ENCODE measurements at places on chromosomes 5 and 9.

DNA sequence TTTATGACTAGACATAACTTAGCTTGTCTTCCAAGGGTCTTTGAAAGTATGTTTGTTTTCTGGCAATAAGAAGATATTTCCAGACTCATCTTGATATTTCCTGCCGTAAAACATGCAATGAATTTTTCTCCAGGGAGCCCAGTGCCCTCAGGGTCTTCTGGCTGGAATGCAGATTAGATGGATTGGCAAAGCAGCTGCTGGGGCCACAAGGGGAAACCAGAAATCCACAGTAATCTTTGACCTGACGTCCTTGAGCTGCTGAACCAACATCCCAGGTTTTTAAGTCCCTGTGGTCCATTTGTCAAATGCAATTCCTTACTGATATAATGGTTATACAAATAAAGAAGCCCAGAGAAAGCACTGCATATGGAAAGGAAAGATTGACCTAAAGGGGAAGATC, 93.0 kb downstream of the THBS4 start:
- no peak for DNase-seq

- DNase-seq = no peak
These were observed 508.1 kb downstream of the NR2F1-AS1 start for GRCh38 chr5:93072831-93073459.

- no peak for DNase-seq
These were observed 141.4 kb upstream of the LMX1B start for GRCh38 chr9:126472198-126472947.

DNA sequence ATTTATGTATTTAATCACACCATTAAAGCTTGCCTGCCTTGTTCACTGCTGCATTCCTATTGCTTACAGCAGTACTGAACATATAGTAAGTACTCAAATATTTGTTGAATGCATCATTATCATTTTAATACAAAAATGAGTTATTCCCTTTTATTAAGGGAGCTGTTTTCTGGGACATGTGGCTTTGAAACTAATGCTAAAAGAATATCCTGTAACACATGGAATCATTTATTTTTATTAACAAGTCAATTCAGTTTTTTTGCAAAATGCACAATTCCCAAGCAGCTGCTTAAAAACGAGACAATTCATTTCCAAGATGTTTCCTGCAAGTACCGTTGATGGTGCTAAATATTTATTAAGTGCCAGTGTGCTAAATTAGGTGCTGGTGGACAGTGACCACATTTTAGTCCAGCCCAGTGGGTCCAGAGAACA, 148.3 kb upstream of the NR3C1 start:
- no peak for DNase-seq

DNA sequence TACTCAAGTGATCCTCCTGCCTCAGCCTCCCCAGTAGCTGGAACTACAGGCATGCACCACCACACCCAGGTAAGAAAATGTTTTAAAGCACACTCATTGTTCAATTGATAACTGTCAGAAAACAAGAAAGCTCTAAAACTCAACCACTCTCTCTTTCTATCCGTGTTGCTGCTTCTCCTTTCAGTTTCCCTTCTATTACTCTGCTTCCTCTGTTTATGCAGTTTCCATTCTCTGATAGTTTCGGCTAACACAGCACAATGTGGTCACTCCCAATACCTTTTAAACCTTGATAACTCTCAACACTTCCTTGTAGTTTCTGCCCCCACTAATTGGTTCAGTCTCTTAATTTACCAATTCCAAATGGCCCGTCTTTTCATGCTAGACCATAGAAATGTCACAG, 59.2 kb upstream of the NR4A3 start:
- DNase-seq = no peak

DNA sequence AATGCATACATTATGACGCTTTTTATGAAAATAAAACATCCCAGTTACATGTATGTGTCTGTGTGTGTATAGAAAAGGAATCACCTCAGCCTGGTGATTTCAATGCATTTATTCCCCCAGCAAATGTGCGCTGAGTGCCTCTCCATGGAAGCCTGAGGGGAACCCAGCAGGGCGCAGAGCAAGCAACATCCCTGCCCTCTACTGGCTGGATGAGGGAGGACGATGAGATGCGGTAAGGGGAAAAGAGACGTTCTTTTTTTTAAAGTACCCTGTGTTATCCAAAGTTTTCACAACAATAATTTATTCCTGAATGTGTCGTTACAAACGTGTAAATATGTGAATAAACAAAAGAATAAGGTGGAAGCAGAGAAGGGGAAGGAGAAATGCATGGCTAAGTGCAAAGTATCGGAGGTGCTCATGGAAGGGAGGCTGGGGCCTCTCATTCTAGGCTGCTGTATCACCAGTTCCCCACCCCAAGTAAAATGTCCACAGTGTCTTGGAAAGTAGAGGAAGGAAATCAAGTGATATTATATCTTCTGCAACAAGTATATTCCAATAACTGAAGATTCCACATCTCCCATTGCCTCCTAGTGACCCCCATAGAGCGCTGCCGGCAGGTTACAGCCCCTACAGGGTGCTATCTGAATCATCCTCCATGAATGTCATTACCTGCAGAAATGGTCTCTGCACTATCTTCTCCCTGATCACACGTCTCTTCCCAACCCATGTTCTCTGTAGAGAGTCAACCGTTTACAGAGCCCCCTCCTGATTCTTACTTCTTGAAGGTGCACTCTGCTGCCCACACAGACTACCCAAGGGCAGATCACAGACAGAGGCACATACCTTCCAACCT, 13.0 kb upstream of the ABLIM3 start:
- peak; percentile 74 for DNase-seq

DNA sequence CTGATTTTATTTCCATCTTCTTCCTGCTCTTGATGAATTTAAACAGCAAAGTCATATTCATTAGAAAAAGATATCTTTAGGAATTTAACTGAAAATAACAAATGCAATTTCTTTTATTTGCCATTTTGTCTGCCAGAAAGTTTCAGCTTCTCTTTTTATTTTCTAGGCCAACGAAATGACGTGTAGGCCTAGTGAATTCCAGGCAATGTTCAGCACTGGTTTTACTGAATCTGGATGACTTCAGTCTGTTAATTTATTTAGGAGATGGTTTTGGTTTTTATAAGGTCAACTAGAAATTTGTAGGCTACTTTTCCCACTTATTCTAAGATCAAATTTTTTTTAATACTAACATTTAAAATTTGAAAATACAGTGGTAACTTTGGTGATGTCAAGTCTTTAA, 129.1 kb upstream of the VCAN start:
- no peak for DNase-seq

DNA sequence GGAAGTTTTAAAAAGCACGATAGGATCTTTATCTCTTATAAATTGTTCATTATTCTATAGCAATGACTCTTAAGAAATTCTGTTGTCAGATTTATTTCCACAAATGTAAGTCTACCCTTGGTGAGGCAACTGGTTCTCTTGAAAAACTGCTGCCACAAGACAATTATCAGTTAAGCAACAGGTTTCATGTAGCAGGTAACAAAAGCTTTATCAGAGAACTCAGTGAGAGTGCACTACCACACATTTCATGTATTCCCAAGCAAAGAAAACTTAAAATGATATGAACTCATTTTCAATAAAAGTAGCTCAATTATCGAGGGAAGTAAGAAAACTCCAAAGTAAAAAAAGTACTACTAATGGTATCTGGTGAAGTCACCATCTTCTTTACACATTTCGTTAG, 9.4 kb downstream of the NR6A1 start:
- DNase-seq = no peak

- no peak for DNase-seq
These were observed 51.2 kb downstream of the NDST1 start for GRCh38 chr5:150559088-150559487.

GRCh38 chr9:130300739-130301138, 35.2 kb downstream of the HMCN2 start:
- no peak for DNase-seq

DNA sequence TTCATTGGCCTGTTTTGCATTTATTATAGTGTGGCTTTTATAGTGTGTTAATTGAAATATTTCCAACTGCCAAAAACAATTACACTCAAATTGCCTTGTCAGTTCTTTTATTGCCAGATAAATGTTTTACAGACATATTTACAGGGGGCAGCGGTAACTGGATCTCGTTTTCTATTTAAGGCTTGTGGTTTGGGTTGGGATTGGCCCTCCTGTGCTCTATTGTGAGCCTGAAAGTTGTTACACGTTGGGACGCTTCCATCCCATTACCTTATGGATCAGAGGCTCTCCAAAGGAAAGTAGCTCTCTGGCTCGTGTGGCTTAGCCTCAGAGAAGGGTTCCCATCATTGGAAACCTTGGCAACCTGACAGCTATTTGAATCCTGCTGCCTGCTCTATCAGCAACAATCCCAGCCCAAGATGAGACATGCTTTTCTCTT, 20.8 kb downstream of the DNAI1 start:
- no peak for DNase-seq

GRCh38 chr5:88815050-88815789, 67.8 kb downstream of the MEF2C start:
- no peak for DNase-seq

DNA sequence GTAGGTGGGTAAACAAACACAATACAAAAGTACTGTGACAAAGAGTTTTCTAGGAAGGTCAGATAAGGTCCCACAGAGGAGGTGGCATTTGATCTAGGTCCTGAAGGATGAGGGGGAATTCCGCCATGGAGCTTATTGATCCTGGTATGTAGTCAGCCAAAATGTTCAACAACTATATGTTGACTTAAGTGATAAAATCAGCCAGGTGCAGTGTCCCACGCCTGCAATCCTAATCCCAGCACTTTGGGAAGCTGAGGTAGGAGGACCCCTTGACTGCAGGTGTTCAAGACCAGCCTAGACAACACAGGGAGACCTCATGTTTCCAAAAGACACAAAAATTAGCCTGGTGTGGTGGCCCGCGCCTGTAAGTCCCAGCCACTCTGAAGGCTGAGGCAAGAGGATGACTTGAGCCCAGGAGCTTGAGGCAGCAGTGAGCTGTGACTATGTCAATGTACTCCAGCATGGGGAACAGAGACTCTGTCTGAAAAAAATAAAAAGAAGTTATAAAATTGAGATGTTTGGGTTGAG, 46.4 kb upstream of the PLIN2 start:
- no peak for DNase-seq

DNA sequence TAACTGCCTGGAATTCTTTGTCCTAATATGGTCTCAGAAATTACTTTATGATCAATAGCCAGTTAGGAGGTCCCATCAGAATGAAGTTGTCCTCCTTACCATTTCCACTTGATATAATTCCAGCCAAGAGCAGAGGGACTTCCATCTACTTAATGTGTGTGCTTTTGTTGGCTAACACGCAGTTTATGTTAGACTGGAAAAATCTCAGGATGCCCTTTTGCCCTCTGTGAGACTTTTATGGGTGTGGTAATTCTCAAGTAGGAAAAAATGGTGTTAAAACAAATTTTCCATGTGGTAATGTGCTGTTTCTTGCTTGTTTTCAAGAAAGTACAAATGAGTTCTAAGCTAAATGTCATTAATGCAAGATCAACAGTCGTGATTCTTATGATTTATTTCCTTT, 327.1 kb downstream of the MTRR start:
- DNase-seq = no peak

GRCh38 chr5:151780348-151780747, 8.6 kb downstream of the G3BP1 start:
- DNase-seq = no peak

DNA sequence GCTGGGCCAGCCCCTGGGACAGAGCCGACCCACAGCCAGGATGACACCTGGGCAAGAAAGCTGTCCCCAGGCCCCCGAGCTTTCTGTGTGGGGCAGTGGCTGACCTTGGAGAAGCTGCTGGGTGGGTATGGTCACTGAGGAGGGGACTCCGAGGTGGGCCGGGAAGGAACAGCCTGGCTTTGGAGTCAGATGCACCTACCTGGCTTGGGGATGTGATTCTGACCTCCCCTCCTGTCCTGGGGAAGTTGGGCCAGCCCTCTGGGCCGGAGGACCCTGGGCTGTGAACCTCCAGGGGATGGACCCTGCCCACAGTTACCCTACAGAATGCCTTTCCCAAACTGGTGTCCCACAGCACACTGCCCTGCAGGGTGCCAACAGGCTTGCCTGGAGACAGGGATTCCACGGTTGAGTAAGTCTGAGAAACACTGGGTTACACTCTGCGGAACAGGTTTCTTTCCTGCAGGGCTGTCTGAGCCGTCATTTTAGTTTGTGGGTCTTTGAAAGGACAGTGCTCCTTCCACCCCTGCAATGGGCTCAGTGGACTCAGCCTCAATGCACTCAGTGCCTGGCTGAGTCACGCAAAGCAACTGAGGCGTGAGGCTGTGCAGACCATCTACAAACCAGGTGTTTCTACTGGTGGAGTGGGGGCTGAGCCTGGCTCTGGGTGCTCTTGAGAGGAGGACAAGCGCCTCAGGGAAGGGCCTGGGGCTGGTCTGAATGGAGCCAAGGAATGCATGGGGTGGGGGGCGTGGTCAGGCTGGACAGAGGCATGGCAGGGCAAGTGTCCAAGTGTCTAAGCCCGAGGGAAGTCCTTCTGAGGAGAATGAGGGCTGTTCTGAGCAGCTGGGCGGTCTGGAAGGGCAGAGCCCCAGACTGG, 41.3 kb upstream of the PHYKPL start:
- DNase-seq = no peak

DNA sequence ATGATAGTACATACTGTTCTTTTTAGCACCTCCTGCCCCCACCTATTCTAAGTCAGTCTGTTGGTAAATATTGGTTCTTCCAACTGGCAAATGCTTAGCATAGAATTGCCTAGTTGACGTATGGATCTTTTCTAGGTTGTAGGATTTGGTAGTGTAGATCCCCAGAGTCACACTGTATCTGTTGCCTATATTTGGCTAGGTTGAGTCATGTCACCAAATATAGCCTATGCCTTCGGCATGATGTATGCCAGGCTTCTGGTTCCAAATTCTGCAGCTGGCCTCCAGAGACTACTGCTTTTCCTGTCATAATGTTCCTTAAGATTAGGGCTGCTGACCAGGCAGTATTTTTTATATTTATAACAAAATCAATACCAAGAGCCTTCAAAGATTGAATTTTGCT, 38.2 kb downstream of the CPEB4 start:
- no peak for DNase-seq

- DNase-seq = no peak
These were observed 97.7 kb downstream of the FNBP1 start for GRCh38 chr9:129945314-129945713.

GRCh38 chr5:145324767-145325479, 510.2 kb downstream of the PRELID2 start:
- no peak for DNase-seq

- no peak for DNase-seq
These were observed 478.4 kb downstream of the ACTL7B start for GRCh38 chr9:108377382-108377781.

DNA sequence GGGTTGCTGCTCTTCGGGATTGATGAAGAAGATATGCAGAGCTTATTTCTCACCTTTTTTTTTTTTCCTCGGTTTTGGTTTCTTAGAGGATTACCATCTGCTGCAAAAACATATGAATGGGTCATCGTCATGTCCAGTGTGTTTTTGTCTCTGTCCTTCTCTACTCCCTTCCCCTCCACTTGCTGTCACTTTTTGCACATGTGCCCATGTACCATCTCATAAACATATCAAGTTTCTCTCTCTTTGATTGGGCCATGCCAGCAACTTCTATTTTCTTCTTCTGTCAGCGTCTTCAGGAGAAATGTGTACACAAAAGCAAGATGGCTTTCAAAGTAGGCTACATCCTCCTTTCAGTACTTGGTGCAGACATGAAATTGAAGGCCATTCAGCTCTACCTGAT, 57.1 kb downstream of the ZNF462 start:
- DNase-seq = no peak
